Cerebellar cortex (tissue), 1 donor: ENCODE measurements at places on chromosomes 12 and 14.

DNA sequence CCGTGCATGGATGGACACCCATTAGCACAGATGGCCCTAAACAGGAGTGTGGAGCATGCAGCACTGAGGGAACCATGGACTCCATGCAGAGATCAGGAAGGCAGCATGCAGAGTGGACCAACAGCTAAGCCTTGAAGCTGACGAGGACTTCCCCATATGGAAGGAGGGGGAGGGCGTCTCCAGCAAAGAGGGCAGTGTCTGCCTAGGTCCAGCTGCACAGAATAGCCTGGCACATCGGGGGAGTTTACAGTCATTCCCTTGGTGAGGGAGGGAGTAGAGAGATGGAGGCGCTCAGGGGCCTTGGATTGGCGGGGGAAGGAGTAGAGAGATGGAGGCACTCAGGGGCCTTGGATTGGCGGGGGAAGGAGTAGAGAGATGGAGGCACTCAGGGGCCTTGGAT is 64.5 kb downstream of the ANKRD9 start:
- DNase-seq = no peak

DNA sequence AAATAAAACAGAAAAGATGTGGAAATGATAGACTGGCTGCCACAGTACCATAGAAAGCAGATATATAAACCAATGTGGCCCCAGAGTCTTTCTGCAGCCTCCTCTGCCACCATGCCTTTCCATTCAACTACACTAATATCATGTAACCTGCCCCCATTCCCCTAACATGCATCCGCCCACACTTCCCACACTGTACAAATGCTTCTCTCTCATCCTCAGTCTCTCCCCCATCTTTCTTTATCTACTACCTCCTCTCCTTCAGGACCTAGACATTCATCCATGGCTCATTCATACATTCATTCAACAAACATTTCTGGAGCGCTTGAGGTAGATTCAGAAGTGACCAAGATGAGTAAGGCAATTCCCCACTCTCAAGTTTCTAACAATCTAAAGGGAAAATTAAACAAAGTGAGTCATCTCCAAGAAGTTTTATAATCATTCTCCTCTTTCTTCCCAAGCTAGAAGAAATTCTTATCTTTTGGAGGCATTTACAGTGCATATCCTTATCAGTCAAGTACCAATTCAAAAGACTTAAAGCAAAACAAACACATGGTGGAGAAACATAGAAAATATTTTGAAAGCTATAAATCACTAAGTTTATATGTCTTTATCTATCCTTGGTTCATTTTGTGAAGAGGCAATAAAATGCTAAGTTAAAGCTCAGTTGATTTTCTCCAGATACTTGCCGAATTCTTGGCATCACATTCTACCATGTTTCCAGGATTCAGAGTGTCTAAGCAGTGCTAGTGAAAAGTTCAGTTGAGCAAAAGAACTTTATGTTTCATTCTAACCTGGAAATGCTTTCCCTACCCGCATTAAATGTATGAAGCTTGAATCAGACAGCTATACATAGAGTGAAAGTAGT is 70.5 kb upstream of the FRMD6 start:
- DNase-seq = no peak

DNA sequence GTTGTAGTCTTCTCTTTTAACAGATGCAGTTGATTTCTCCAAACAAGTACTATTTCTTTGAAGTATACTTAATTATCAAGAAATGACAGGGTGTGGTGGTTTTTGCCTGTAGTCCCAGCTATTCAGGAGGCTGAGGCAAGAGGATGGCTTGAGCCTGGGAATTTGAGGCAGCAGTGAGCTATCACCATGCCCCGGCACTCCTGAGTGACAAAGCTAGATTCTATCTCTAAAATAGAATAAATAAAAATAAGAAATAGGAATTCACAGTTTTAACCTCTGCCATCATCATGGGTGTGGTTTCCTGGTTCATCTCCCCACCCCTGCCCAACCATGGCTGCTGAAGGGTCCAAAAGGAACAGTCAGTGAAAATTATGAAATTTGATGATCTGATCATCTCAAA is 290.2 kb upstream of the FLRT2 start:
- no peak for DNase-seq

DNA sequence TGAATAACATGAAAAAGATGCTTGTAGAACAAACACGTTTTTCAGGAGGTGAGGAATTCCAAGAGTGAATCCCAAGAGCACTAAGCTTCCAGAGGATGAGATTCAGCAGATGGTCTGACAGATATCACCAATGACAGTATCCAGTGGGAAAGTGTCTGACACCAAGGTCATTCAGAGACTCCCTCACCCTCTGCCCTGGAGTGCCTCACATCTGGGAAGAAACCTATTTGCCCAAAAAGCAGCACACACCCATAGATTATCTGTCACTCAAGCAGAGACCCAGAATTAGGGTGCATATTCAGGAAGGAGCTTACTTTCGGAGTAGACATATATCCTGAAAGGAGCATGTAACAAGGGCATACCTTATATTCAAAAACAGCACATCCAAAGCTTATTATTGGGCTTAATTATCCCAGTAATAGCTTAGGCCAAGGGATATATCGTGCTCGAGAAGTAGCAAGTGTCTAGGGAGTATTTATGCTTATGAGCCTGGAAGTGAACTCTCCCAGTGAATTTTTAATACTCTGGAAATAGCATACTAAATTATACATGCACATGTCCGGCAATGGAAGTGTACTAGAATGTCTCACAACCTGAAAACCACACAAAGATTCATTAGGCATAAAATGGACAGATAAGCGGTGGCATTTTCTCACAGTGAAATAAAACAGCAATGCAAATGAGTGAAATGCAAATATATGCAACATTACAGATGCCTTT is 998.1 kb upstream of the TMEM132C start:
- DNase-seq = no peak

DNA sequence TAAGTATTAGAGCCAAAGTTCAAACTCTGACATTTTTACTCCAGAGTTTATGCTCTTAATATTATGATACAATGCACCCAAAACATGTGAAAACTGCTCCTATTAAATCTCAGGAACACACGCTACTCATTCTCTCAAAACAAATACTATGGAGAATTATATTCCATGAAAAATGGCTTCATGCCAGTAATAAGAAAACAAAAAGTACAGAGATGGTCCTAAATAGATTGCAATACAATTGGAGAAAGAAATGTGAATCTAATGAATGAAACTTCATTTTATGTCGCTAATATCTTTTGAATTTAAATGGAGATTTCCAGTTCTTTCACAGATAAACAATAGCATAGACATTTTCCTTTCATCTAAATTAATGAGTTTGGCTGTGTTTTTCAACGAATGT is 384.3 kb downstream of the ADAMTS20 start:
- DNase-seq = no peak

DNA sequence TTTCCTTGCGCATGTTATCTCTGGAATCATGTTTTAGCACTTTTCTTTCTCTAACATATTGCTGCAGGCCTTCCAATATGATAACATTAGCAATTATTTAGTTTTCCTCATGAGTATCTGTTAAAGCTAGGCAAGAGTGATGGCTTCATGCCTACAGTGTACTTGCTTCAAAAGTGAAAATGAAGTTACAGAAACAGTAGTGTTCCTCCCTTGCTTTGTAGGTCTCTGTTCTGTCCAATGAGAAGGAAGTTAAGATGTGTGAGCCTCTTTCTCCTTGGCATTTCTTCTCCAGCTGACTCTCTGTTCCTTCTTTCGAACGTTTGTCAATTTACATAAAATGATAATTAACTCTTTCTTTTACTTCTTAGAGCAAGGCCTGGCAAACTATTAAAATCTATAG is 22.2 kb downstream of the LRRIQ1 start:
- DNase-seq = no peak

DNA sequence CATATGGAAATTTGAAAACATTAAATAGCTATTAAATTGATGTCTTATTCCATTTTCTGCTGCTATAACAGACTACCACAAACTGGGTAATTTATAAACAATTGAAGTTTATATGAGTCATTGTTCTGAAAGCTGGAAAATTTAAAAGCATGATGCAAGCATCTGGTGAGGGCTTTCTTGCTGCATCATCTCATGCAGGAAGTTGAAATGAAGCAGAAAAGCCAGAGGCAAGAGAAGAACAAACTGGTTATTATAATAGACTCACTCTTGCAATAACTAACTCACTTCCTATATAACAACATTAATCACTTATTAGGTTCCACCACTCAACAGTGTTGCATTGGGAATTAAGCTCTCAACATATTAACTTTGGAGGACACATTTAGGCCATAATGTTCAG is 1277.4 kb downstream of the LRFN5 start:
- no peak for DNase-seq

GRCh38 chr14:101780390-101780789 is 18.9 kb downstream of the PPP2R5C start:
- DNase-seq = no peak
